ENCODE measurements at places on chromosomes 2 and 18.

DNA sequence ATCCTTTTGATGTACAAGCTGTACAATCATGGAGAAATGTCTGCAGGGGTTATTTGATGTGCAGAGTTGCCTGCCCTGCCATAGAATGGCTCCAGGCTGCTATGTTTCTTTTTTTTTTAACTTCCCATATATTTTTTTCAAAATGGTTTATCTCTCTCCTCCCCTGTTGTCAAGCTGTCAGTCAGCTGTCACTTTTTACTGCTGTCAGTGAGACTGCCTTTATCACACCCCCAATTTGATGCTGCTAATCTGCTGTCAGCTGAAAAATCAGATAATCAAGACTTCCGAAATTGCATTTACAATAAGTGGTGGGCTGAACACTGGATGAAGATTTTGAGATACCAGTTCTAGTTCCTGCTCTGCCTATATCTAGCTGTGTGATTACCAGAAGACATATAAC is 382.6 kb downstream of the ZEB2 start:
- no peaks in the 10 kb centered on the region for H3K4me1 ChIP-seq
- no peak overlapping the region for H3K4me3 ChIP-seq
- H3K27me3 ChIP-seq: no peaks in the 10 kb centered on the region
- DNase-seq: no peak
- no peaks in the 10 kb centered on the region for H3K36me3 ChIP-seq
- no peak overlapping the region for H3K27ac ChIP-seq

GRCh38 chr2:188022389-188022788 is 269.3 kb upstream of the GULP1 start:
- DNase-seq: no peak
- H3K36me3 ChIP-seq: no peaks in the 10 kb centered on the region
- no peaks in the 10 kb centered on the region for H3K27me3 ChIP-seq
- no peak overlapping the region for H3K4me3 ChIP-seq
- no peak overlapping the region for H3K27ac ChIP-seq

GRCh38 chr2:217047631-217048030 is 187.8 kb upstream of the TNP1 start:
- no peaks in the 10 kb centered on the region for H3K27me3 ChIP-seq
- no peaks in the 10 kb centered on the region for H3K36me3 ChIP-seq
- peak overlapping the region; percentile 72 for H3K27ac ChIP-seq
- H3K4me1 ChIP-seq: peaks cover 5% of the 10 kb centered on the region
- H3K4me3 ChIP-seq: no peak overlapping the region

- H3K27ac ChIP-seq: no peak overlapping the region
- H3K4me1 ChIP-seq: no peaks in the 10 kb centered on the region
- no peak for DNase-seq
These were observed 22.2 kb upstream of the PDK1 start for GRCh38 chr2:172533687-172534086.

GRCh38 chr2:120224735-120225548 is 1.7 kb upstream of the TMEM185B start:
- no peak overlapping the region for H3K27ac ChIP-seq
- no peaks in the 10 kb centered on the region for H3K36me3 ChIP-seq
- no peaks in the 10 kb centered on the region for H3K27me3 ChIP-seq
- DNase-seq: no peak

GRCh38 chr2:131126436-131126835 is 21.3 kb downstream of the PLEKHB2 start:
- no peak for DNase-seq
- no peak overlapping the region for H3K27ac ChIP-seq
- H3K4me1 ChIP-seq: no peaks in the 10 kb centered on the region
- no peaks in the 10 kb centered on the region for H3K27me3 ChIP-seq

DNA sequence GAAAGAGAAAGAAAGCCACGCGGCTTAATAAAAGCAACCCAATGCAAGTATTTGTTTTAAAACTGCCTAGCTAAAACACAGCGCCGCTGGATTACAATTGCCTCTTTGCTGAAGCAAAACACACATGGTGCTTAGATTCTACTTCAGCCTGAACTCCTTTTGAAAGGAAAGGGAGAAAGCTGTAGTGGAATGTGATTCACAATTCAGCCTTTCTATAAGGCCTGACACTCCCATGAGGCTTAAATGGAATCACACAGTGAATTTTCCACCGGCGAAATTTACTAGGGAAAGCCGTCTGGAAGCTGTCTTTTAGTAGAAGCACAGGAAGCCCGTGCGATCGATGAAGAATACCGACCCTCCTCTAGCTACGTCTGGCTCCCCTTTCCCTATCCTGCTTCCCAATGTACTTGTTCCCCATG is 348.0 kb downstream of the DLGAP1 start:
- no peak for DNase-seq
- no peaks in the 10 kb centered on the region for H3K36me3 ChIP-seq
- no peak overlapping the region for H3K27ac ChIP-seq
- no peaks in the 10 kb centered on the region for H3K4me1 ChIP-seq
- no peaks in the 10 kb centered on the region for H3K27me3 ChIP-seq

GRCh38 chr18:51211552-51211951 is 14.1 kb upstream of the MEX3C start:
- H3K27me3 ChIP-seq: no peaks in the 10 kb centered on the region
- H3K4me1 ChIP-seq: no peaks in the 10 kb centered on the region
- H3K4me3 ChIP-seq: no peak overlapping the region
- H3K36me3 ChIP-seq: no peaks in the 10 kb centered on the region
- no peak overlapping the region for H3K27ac ChIP-seq

DNA sequence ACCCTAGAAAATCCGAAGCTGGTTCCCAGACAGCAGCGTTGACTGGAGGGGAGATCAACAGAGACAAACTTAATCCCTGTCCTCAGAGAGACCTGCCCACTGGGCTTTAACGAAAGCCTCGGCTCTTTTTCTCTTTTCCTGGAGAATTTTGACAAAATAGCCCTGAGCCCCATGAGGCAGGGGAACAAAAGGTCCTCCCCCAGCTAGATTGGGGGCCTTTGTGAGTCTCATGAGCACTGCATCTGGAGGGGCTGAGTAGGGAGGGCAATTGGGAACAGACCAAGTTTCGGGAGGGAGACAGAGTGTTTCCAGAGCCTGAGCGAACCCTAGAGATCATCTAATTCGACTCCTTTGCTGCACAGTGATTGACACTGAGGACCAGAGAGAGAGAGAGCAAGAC is 123.9 kb upstream of the HAAO start:
- H3K4me1 ChIP-seq: peaks cover 13% of the 10 kb centered on the region
- DNase-seq: no peak
- no peak overlapping the region for H3K27ac ChIP-seq
- no peaks in the 10 kb centered on the region for H3K27me3 ChIP-seq

DNA sequence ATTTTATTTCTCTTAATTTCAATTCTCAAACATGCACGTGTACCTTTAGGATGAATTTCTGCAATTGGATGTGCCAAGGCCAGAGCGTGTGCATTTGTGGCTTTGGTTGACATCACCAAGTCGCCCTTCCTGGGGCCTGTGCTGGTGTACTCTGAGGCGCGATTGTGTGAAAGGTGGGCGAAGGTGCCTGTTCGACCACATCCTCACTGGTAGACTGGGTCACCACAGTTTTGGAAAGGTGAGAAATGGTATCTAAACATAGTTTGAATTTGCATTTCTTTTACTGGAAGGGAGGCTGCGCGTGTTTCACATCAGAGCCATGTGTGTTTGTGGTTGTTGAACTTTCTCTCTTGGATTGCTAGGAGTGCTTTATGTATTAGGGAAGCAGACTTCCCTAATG is 89.8 kb downstream of the LDLRAD4 start:
- H3K4me1 ChIP-seq: no peaks in the 10 kb centered on the region
- no peaks in the 10 kb centered on the region for H3K36me3 ChIP-seq
- DNase-seq: no peak
- no peak overlapping the region for H3K4me3 ChIP-seq
- H3K27ac ChIP-seq: no peak overlapping the region
- H3K27me3 ChIP-seq: no peaks in the 10 kb centered on the region

- peaks cover 14% of the 10 kb centered on the region for H3K36me3 ChIP-seq
- no peaks in the 10 kb centered on the region for H3K27me3 ChIP-seq
- DNase-seq: no peak
- no peak overlapping the region for H3K4me3 ChIP-seq
- H3K4me1 ChIP-seq: peaks cover 18% of the 10 kb centered on the region
These were observed 18.0 kb downstream of the ZC3H15 start for GRCh38 chr2:186503827-186504606.

- no peak overlapping the region for H3K27ac ChIP-seq
- H3K4me3 ChIP-seq: no peak overlapping the region
- no peaks in the 10 kb centered on the region for H3K4me1 ChIP-seq
- H3K27me3 ChIP-seq: no peaks in the 10 kb centered on the region
- H3K36me3 ChIP-seq: no peaks in the 10 kb centered on the region
These were observed 36.8 kb downstream of the ARMC9 start for GRCh38 chr2:231235217-231235616.

GRCh38 chr2:236862961-236863728 is 222.5 kb upstream of the COPS8 start:
- no peak for DNase-seq
- H3K36me3 ChIP-seq: no peaks in the 10 kb centered on the region
- H3K27ac ChIP-seq: no peak overlapping the region
- H3K4me3 ChIP-seq: no peak overlapping the region
- no peaks in the 10 kb centered on the region for H3K27me3 ChIP-seq
- peaks cover 12% of the 10 kb centered on the region for H3K4me1 ChIP-seq

DNA sequence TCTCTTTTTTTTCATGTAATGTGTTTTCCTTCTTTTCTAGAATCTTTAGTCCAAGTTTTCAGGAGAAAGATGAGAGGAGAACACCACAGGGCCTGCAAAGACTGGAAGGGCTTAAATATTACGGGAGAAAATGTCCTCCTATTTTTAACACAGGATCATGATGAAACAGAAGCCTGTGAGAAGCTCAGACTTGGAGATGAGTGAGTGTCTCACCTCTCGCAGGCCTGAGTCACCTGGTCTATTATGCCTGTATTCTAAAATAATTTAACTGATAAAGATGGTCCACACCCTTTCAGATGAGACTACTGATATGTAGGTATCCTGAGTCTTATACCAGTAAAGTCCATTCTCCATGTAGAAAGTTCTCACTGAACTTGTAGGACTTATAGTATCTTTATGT is 143.2 kb downstream of the EPHA4 start:
- peaks cover 2% of the 10 kb centered on the region for H3K4me1 ChIP-seq
- no peak for DNase-seq
- H3K27me3 ChIP-seq: no peaks in the 10 kb centered on the region
- no peak overlapping the region for H3K27ac ChIP-seq

GRCh38 chr2:27965841-27966240 is 75.3 kb downstream of the BABAM2 start:
- H3K27ac ChIP-seq: no peak overlapping the region
- H3K4me3 ChIP-seq: no peak overlapping the region
- DNase-seq: no peak

DNA sequence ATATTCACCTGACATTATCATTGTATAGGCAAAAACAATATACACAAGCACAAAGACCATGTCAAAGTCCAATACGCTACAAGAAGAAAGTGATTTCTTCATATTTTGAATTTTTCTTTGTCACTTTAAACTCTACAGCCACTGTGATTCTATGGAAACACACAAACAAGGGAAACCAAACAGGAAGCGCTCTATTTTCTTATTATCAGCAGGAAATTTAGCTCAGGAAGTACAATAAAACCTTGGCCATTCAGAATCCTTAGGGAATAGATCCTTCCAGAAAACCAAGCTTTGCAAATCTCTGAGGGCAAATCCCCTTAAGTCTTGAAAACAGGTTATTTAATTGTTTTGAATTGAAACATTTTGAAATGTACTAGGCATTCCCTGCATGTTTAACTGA is 336.2 kb downstream of the EPHA4 start:
- H3K36me3 ChIP-seq: no peaks in the 10 kb centered on the region
- no peak overlapping the region for H3K27ac ChIP-seq
- no peak for DNase-seq
- H3K4me3 ChIP-seq: no peak overlapping the region

DNA sequence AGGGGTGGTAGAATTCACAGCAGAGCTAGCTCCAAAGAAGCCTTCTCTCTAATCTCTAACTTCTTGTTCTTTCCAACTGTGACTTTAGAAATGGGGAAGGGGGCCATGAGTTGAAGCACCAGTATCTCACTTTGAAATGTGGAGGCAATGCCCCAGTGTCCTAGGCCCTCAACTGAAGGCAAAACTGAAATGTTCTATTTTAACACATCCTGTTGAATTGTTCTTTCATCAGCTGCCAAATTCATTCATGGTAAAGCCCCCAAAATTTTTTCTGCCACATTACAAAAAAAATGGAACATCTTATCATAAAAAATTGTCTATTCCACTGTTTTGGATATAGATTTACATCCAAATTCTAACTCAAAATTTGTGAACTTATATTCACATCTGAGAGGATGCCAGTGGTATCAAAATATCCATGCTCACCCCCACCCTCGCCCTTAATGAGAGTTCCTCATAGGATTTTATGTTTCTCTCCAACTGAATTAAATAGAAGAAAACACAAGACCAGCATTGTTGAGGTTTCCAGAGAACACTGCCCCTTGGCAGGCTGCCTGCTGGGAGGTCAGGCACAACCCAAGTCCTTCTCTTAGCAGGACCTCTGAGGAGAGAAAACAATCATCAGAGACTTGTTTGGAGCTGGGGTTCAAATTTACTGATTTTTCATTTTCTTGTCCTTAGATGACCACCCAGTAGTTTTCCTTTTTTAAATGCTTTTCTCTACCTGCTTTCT is 147.4 kb upstream of the PGAP1 start:
- DNase-seq: no peak
- H3K27me3 ChIP-seq: no peaks in the 10 kb centered on the region
- H3K4me3 ChIP-seq: no peak overlapping the region
- no peak overlapping the region for H3K27ac ChIP-seq
- no peaks in the 10 kb centered on the region for H3K36me3 ChIP-seq
- no peaks in the 10 kb centered on the region for H3K4me1 ChIP-seq

DNA sequence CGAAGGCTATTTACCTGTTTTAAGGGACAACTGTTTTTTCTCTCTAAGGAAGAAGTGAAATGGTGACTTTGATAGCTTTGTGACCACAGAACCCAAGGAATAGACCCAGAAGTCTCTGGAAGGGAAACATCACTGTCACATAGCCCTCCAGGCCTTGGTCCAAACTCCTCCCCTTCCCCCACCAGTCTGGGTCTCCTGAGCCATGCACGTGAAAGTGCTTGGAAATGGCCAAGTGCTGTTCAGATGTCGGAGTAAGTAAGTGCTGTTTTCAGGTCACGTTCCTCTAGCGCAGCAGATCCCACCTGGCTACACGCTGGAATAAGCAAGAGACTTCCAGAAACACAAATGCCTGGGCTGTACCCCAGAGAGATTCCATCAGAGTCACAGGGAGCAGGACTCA is 73.0 kb upstream of the AFF3 start:
- H3K36me3 ChIP-seq: no peaks in the 10 kb centered on the region
- no peak overlapping the region for H3K4me3 ChIP-seq
- peak overlapping the region; percentile 18 for H3K27ac ChIP-seq
- no peaks in the 10 kb centered on the region for H3K27me3 ChIP-seq

- H3K27me3 ChIP-seq: no peaks in the 10 kb centered on the region
- H3K4me3 ChIP-seq: peak overlapping the region; percentile 59
- H3K4me1 ChIP-seq: peaks cover 30% of the 10 kb centered on the region
- H3K27ac ChIP-seq: peak overlapping the region; percentile 52
- no peak for DNase-seq
These were observed 473 bp downstream of the HJURP start for GRCh38 chr2:233853883-233854240.

- peaks cover 35% of the 10 kb centered on the region for H3K27me3 ChIP-seq
- no peaks in the 10 kb centered on the region for H3K4me1 ChIP-seq
- DNase-seq: no peak
- H3K36me3 ChIP-seq: no peaks in the 10 kb centered on the region
These were observed 242.5 kb downstream of the SH3BP4 start for GRCh38 chr2:235194351-235194750.

- no peaks in the 10 kb centered on the region for H3K27me3 ChIP-seq
- no peak overlapping the region for H3K27ac ChIP-seq
- DNase-seq: no peak
- H3K4me1 ChIP-seq: no peaks in the 10 kb centered on the region
These were observed 18.4 kb upstream of the KANSL1L start for GRCh38 chr2:210189452-210190138.

- H3K4me3 ChIP-seq: no peak overlapping the region
- H3K27me3 ChIP-seq: peaks cover 5% of the 10 kb centered on the region
- DNase-seq: no peak
- H3K36me3 ChIP-seq: no peaks in the 10 kb centered on the region
- peaks cover 10% of the 10 kb centered on the region for H3K4me1 ChIP-seq
These were observed 69.6 kb upstream of the RMDN2 start for GRCh38 chr2:37855283-37856041.

All from esophagus squamous epithelium (tissue), 5 donors.